ENCODE measurements at places on chromosomes 12 and 14. TPM values are rescaled to one million over a fixed set of nuclear protein-coding genes. Genes with fewer than 3 reads are reported as not detected.

- peak; percentile 47 for DNase-seq
- H3K27ac ChIP-seq = no peak overlapping the region
- no peak overlapping the region for H3K4me3 ChIP-seq
- no peaks in the 10 kb centered on the region for H3K36me3 ChIP-seq
Measured at GRCh38 chr12:5898874-5899273, 46.2 kb downstream of the ANO2 start.

GRCh38 chr12:49507139-49507538 is 31.7 kb upstream of the KCNH3 start:
- DNase-seq = no peak
- H3K4me3 ChIP-seq = no peak overlapping the region
- H3K27me3 ChIP-seq = no peaks in the 10 kb centered on the region
- H3K27ac ChIP-seq = no peak overlapping the region
- H3K36me3 ChIP-seq = peaks cover 10% of the 10 kb centered on the region

DNA sequence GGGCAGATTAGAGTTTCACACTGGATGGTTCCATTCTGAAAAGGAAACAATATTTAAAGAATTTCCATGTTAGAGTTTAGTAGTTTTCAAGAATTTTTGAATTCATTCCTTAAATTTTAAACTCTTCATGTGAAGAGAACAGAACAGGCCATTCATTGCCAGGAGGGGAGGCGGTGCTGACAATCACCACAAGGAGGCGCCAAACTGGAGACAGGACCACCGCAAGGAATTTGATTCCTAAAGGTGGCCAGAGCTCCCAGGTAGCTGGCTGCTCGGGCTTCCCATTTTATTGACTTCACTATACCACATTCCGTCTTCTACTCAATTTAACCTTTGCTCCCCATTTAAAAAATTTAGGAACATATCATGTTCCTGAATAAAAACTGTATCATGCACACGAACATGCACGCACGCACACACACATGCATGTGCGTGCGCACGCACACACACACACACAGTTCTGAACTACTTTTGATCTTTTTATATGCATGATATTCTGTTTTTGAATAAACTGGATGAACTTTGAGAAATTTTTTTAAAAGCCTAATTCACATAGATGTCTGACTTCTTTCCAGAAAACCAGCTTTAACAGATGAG is 101.2 kb downstream of the NELL2 start:
- H3K36me3 ChIP-seq = peaks cover 5% of the 10 kb centered on the region
- no peaks in the 10 kb centered on the region for H3K27me3 ChIP-seq
- H3K4me1 ChIP-seq = peaks cover 19% of the 10 kb centered on the region
- no peak overlapping the region for H3K4me3 ChIP-seq

The HELB gene
- total RNA-seq = 10.2 TPM

The VWF gene
- total RNA-seq = 0.48 TPM

The LYZ gene
- 1.1 TPM for total RNA-seq

The LRRC10 gene
- total RNA-seq = not detected

The CELA1 gene
- not detected for total RNA-seq

Data from WTC11 (cell line).